ENCODE measurements at places on chromosomes 3 and 15. TPM values are rescaled to one million over a fixed set of nuclear protein-coding genes. Genes with fewer than 3 reads are reported as not detected.

DNA sequence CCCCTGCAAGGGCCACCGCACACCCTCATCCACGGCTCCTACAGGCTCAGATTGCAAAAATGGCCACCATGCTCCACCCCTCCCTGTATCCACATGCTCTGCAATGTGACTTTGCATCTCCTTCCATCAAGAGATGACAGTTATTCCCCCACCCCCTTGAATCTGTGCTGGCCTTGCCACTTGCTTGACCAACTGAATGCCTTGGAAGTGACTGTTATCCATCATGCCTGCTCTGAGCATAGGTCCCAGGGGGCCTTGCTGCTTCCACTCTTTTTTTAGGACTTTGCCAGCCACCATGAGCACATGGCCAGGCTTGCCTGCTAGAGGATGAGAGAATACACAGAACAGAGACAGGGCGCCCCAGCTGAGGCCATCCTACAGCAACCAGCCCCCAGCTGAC is 13.6 kb downstream of the HAPLN3 start:
- peak; percentile 94 for DNase-seq

Gene IL17RD
- total RNA-seq, result 2.2 TPM

DNA sequence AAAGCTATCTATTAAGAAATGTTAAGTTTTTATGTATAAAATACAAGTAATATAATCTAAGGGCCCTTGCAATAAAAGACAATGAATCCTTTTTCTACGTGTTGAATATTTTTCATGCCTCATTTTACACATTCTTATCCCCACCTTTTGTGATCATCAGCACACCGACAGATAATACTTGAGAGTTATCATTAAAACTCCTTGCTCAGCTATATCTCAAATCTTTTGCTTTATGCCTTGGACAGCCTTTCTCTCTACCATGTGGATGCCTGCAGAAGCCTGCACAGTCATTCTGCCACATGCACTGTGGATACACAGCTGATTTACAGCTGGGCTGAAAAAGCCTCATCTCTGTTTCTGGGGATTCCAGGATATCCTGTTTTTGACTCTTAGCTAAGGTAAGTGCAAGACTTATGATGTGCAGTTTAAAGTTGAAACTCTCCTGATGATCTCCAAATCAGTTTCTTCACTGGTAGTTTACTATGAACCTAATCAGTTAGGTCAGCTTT is 1565.1 kb downstream of the SI start:
- no peak for DNase-seq

DNA sequence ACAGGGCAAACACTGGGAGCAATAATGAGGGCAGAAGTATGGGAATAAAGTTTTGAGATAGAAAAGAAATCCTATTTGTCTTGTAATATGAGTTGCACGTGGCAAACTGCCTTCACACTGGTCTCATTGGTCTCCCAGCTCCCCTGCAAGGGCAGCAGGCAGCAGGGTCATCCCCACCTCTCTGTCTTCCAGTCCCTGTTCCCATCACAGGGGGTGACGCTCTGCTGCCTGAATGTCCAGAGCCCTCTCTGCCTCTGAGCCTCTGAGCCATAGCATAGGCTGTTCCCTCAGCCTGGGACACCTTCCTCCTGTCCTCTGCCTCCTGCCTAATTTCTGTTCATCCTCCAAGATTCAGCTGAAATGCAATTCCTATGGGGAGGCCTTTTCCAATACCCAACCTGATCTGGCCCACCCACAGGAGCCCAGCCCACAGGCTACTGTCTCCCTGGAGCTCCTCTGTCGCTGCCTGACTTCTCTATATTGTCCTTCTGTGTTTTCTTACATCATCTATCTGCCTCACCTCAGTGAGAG is 12.1 kb upstream of the SKOR1 start:
- no peak for DNase-seq

Gene CIDEC
- not detected for total RNA-seq

Gene FOXB1
- total RNA-seq, result not detected

Gene B3GNT5
- total RNA-seq, result 0.36 TPM

Measured in osteoblast (primary cell).